NCI-H1092 treated with DMSO at 0.1 percent for 48 hours (cell line): ENCODE measurements at places on chromosomes 3 and 15.

DNA sequence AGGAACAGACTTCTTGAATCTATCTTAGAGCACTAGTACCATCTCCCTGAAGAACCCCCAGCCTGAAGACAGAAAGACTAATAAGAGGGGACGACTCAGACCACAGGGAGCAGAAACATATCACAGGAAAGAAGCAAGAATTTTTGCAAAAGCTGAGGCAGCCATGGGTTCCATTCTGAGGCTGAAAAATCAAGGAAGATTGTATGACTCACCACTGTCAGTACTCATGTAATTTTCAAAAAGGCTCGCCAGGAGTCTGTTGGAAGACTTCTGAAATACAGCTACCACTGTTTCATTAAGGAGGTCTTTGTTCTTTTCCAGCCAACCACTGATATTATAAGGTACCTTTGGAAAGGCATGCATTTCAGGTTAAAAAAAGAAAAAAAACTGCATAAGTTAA, 47.5 kb downstream of the MYH15 start:
- no peak for DNase-seq

DNA sequence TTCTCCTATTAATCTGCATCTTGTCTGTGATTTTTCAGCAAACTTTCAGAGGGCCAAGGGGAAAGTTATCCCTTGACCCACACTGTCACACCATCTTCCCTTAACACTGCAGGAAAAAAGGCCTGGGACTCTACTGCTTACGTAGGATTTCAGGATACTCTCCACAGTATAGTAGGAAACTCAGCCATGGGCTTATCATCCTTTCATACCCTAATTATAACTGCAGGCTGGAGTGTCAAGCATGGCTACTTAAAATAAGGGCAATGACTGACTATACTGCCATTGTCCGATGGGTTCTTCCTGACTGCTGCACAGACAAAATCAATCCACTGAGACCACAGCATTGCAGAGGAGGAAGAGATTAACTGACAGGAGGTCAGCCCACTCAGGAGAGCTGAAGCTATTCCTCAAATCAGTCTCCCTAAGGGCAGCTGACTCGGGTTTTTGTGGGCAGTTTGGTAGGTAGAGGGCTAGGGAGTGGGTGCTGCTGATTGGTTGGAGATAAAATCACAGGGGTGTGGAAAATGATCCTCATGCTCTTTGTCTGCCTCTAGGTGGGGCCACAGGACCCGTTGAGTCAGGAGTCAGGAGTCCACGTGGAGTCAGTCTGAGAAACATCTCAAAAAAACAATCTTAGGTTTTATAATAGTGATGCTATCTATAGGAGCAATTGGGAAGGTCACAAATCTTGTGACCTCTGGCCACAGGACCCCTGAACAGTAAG, 118.2 kb upstream of the STRIT1 start:
- no peak for DNase-seq

- DNase-seq, result no peak
Observed at GRCh38 chr3:163382183-163382582, 1696.1 kb downstream of the SI start.

- no peak for DNase-seq
Observed at GRCh38 chr3:33908250-33908851, 109.9 kb downstream of the PDCD6IP start.

GRCh38 chr3:154664714-154665113, 234.7 kb upstream of the GPR149 start:
- no peak for DNase-seq

DNA sequence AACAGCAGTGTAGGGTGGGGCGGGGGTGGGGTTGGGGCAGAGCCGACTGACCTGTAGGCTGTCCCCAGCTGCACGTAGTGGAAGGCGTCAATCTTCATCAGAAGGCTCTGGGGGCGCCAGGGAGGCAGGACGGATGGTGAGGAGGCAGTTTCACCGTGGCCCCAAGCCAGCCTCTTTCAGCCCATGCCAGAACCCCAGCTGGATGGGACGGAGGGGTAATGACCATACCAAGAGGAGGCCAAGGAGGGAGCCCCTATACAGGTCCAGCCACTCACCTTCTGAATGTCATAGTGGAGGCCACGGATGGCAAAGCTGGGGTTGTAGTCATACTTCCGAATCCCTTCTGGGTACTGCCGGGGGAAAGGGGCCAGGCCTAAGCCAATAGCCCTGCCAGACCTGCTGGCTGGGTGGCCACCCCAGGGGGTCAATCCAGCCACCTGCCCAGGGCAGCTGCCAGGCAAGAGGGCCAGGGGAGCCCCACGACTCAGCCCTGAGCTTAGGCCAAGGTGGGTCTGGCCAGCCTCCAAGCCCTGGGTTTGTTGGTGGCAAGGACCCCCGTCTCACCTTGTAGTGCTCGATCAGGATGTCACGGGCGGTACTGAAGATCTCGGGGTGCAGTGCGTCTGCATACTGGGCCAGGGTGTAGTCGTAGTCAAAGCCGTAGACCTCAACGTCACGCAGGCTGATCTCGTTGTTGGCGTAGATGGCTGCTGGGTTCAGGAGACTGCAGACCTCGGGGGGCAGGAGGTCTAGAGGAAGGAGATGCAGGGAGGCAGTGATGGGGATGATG, 4.9 kb downstream of the NT5DC2 start:
- DNase-seq, result no peak
